ENCODE measurements at places on chromosomes 2 and 18. TPM values are rescaled to one million over a fixed set of nuclear protein-coding genes. Genes with fewer than 3 reads are reported as not detected.

Gene FEV
- polyA plus RNA-seq: not detected

Gene ZC3H8
- polyA plus RNA-seq: 2.8 TPM

Gene FBXO41
- 2.7 TPM for polyA plus RNA-seq

Gene SLC25A12
- polyA plus RNA-seq: 27.3 TPM

Gene CERKL
- polyA plus RNA-seq: 0.09 TPM

Gene HOXD13
- not detected for polyA plus RNA-seq

Gene RNF149
- 18.8 TPM for polyA plus RNA-seq

Gene FAM161A
- 1.6 TPM for polyA plus RNA-seq

Gene ZNF892
- 1.6 TPM for polyA plus RNA-seq

Gene ST6GAL2
- polyA plus RNA-seq: not detected

Gene C2orf78
- not detected for polyA plus RNA-seq

Gene FNDC4
- polyA plus RNA-seq: 12.4 TPM

Gene UGT1A10
- polyA plus RNA-seq: not detected

Gene CRYGD
- polyA plus RNA-seq: not detected

Gene SH3RF3
- 5.7 TPM for polyA plus RNA-seq

Gene SPP2
- not detected for polyA plus RNA-seq

Gene KCNS3
- polyA plus RNA-seq: 0.46 TPM

Gene VWC2L
- polyA plus RNA-seq: 0.04 TPM

Gene FAM237A
- not detected for polyA plus RNA-seq

Gene SRD5A2
- not detected for polyA plus RNA-seq
